Cortex of kidney (tissue), 1 donor: ENCODE measurements at places on chromosomes 12 and 14.

- DNase-seq, result no peak
Measured at GRCh38 chr14:52876806-52877205, 74.0 kb downstream of the FERMT2 start.

- no peak for DNase-seq
Measured at GRCh38 chr14:65565948-65566347, 153.4 kb downstream of the FUT8 start.

DNA sequence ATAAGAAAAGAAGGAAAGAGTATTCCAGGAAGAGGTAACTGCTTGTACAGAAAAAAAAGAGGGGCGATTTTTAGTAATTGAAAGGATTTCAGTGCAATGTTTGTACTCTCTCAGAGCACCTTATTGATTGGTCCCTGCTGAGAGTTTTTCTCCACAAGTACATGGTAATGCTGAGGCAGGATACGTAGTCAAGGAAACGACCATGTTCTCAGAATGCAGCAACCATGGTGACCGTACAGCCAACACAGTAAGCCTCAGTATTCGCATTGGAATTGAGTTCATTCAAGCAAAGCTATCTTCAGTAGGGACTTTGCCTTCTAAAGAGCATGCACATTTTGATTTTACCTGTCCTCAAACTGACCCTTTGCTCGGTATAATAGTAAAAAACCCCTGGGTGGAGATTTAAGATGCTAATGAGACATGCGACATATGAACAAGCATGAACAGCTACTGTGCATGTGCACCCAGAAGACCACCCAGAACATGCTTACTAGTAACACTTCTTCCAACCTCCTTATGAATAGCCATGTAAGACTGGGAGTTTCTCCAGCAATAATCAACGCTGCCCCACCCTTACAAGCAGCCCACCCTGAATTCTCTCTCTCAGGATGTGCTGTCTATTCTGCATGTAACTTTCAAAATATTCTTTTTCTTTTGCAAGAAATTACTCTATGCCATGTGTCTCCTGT, 6.2 kb upstream of the SLC41A2 start:
- no peak for DNase-seq

DNA sequence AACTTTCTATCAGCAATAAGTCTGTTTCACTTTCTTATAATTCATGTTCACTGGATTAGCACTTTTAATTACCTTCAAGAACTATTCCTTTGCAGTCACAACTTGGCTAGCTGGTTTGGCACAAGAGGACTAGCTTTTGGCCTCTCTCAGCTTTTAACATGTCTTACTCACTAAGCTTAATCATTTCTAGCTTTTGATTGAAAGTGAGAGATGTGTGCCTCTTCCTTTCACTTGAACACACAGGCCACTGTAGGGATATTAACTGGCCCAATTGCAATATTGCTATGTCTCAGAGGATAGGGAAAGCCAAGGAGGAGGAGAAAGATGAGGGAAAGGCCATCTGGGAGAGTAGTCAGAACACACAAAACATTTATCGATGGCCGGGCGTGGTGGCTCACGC, 92.7 kb downstream of the PRICKLE1 start:
- DNase-seq, result no peak

GRCh38 chr12:54725233-54725843, 77.2 kb upstream of the DCD start:
- DNase-seq, result no peak

DNA sequence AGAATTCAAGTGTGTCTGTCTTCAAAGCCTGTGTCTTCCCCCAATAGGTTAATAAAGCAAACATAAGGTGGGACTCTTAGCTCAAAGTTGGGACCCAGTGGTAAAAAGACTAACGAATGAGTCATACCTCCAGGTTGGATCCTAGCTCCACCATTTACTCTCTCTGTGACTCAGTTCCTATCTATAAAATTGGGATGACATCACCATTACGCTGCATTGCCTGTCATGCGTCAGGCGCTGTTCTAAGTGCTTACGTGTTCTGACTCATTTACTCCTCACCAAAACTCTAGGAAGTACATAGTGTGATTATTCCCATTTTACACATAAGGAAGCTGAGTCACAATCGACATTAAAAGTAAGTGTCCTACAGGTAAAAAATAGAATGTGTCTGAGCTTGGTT, 915.8 kb downstream of the VRK1 start:
- DNase-seq, result no peak

GRCh38 chr14:100498068-100498467, 89.1 kb downstream of the BEGAIN start:
- no peak for DNase-seq

DNA sequence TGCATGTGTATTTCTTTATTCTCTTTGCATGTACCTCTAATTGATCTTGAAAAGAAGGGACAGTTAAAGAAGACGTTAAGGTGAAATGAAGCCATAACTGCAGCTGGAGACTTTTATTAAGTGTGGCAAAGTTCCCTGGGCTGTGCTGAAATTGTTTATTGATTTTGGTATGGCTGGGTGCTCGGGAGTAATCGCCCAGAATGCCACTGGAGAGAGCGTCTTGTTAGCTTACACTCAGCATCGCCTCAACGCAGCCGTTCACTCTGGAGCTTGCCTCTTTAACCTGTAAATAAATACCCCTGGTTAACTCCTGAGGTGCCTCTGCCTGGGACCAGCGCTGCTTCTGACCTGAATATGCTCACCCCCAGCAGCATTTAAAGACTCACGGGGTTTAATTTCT, 98.6 kb downstream of the GPATCH2L start:
- DNase-seq, result no peak

DNA sequence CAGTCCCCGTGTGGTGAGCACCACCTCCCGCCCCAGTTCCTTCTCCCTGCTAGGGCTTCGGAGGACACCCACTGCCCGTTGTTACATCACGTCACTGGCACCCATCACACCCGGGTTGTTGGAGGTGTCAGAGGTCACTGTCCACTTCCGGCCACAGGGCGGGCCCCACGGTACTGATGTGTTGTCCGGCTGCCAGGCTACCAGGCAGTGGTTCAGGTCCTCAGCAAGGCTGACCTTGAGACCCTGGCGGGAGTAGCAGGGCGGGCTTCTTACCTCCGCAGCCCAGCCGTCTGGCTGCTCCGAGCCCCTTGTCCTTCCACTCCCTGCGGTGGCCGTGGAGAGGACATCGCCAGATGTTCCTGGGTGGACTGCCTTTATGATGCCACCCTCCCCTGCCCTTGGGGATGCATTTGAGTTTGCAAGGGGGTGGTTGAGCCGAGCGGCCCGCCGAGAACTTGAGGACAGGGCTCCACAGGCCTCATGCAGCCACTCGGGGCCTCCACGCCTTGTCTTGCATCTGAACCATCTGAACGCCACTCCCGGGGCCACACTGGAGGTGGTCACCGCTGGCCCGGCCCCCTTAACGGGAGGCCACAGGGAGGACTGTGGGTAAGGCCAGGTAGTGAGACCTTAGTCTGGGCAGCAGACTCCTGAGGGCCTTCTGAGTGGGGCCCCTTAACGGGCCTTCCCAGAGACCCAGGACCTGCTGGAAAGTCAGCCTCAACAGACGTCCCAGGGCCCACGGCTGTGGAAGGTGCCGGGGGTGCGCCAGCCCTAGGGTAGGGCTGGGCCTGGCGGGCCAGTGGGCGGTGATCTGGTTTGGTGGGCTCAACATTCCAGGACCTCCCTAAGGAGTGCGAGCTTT, 27.1 kb upstream of the PLD4 start:
- DNase-seq, result no peak

- no peak for DNase-seq
Measured at GRCh38 chr14:98161356-98161755, 1110.6 kb downstream of the BCL11B start.

DNA sequence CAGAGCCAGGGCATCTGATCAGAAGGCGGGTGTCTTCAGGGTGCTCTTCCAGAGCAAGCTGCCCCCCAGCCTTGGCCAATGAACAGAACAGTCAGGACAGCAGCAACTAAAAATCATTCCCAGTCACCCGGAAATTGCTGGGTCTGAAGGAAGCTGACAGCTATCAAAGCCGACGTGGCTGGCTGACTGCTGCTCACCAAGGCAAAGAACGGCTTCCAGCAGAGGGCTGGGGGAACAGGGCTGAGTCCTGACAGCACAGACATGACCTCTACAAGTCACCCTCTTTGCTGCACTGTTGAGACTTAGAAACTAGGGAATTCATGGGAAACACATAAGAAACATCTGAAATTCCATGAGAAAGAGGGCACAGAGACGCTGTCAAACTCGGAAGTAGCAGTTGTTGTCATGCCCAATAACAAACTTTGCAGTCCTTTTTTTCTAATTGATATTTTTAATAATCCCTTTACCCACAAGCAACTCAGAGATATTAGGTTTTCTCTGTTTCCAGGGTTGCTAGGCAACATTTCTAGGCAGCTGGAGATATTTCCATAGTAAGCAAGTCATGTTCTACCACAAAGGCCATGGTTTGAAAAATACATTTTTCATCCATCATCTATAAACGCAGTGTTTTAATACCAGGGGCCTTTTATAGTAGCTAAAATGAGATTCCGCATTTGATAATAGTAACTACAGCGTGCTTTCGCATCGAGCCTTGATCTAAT, 365.2 kb downstream of the SEC23A start:
- no peak for DNase-seq

GRCh38 chr14:80275208-80275850, 64.0 kb upstream of the DIO2 start:
- no peak for DNase-seq

GRCh38 chr12:57046086-57046791, 3.7 kb downstream of the MYO1A start:
- DNase-seq, result no peak

DNA sequence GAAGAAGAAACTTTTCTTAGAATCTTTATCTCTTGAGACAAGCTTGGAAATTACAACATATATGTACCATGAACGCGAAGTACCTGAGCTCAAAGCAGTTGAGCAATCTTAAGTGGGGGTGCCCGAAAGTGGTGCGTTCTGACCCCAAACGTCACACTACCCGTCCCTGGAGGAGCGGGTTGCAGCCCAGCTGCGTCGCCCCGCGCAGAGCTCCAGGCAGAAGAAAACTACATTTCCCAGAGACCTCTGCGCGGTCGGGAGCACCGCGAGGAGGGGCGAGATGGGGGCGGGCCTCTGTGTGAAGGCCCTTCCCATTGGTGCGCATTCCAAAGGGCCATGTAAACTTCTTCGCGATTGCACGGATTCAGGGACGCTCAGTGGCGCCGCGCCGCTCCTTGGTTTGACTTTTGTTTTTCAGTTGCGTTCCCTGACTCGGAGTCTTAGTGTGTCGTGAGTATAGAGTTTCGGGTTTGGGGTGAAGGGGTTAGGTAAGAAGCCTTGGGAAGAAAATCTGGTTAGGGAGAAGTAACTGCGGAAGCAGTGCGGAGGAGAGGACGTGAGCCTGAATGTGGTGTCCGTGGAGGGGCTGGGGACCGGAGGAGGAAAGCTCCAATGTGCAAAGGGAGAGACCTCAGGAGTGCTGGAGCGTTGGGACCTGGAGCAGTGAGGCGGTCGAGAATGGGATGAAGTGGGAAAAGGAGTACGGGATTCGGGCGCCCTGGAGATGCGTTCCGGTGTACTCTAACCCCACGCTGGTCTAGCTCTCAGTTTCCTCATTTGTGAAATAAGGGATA, at the start of gene CCDC77:
TSS of gene CCDC77 (plus strand) at position 410 of the 794 bp plus-strand sequence. CDS start 7,740 bp downstream, outside the sequence.
- DNase-seq, result no peak

GRCh38 chr12:101915841-101916240, 38.5 kb downstream of the DRAM1 start:
- no peak for DNase-seq

- DNase-seq, result no peak
Measured at GRCh38 chr12:132511516-132512196, 21.7 kb downstream of the FBRSL1 start.
